ENCODE measurements at places on chromosomes 4 and X.
A peak's percentile ranks its signal among the peaks of the same experiment; 100 is the strongest.

GRCh38 chr4:119299260-119299671 is 22.7 kb downstream of the FABP2 start:
- DNase-seq: no peak

DNA sequence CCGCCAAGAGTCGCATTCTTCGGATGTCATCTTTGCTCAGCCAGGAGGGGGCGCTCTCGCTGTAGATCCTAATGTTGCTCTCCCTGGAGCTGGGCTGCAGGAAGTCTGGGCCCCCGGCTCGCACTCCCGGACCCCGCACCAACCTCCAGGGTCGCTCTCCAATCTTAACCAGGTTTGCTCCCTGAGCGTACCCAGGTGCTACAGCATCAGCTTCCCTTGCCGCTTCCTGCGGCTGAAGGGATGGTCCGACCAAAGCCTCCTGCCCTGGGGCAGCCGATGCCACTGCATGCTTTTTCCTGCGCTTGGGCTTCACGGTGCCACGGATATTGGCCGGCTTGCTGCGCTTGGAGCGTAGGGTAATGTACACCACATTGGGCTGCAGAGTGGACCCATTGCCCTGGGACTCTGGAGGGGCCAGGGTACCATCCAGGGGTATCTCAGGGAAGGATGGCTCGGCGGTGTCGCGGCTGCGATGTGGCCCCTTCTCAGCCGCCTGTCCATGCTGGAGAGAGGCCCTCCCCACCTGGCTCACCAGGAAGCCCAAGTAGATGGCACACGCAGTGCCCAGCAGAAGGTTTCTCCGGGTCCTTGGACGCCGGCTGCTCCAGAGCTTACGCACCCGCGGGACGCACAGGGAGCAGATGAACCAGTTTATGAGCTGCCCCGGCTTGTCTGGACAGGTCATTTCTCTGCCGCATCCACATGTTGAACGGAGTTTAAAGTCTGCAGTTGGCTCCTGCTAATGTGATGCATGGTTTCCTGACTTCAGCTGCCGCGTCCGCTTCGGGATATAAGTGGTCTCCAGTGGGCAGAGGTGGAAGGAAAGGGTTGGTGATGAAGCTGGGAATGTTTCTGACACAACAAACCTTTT is 1.9 kb downstream of the GASK1B start:
- peak; percentile 72 for DNase-seq

DNA sequence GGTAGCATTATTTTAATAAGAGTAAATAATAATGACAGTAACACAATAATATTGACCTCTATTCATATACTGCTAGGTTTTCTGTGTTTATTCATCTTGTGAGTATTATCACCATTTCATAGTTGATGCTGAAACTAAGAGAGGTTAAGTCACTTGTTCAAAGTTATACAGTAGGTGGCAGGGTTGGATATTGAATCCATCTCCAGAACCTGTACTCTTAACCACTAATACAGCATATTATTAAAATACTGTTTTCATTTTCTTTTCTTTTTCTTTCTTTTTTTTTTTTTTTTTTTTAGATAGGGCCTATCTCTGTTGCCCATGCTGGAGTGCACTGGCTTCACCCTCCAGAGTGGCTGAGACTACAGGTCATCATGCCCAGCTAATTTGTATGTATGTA is 7.1 kb upstream of the ELF2 start:
- no peak for DNase-seq

- no peak for DNase-seq
Measured at GRCh38 chr4:157792716-157793115, 380.1 kb downstream of the GASK1B start.

- DNase-seq: no peak
Measured at GRCh38 chrX:11533199-11533651, 132.5 kb downstream of the ARHGAP6 start.

GRCh38 chr4:7058792-7059191 is 9.1 kb downstream of the GRPEL1 start:
- DNase-seq: no peak

- no peak for DNase-seq
Measured at GRCh38 chr4:64200001-64200555, 209.2 kb downstream of the TECRL start.

- no peak for DNase-seq
Measured at GRCh38 chr4:4818415-4819212, 40.9 kb upstream of the MSX1 start.

DNA sequence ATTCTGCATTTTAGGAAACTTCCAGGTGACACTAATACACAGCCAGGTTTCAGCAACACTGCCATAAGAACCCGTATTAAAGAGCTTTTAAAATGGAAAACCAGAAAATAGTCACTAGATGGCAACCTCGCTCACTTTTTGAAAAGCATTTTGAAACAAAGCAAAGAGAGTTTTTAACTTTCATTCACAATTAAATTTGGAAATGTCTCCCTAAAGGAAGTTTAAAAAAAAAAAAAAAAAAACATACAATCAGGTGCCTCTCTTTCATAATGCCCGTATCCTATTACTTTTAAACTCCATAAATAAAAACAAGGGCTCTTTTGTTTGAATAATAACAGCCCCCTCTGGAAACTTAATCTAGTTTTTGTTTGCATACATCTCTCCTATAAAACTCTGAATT is 20.3 kb downstream of the MEPE start:
- DNase-seq: no peak

DNA sequence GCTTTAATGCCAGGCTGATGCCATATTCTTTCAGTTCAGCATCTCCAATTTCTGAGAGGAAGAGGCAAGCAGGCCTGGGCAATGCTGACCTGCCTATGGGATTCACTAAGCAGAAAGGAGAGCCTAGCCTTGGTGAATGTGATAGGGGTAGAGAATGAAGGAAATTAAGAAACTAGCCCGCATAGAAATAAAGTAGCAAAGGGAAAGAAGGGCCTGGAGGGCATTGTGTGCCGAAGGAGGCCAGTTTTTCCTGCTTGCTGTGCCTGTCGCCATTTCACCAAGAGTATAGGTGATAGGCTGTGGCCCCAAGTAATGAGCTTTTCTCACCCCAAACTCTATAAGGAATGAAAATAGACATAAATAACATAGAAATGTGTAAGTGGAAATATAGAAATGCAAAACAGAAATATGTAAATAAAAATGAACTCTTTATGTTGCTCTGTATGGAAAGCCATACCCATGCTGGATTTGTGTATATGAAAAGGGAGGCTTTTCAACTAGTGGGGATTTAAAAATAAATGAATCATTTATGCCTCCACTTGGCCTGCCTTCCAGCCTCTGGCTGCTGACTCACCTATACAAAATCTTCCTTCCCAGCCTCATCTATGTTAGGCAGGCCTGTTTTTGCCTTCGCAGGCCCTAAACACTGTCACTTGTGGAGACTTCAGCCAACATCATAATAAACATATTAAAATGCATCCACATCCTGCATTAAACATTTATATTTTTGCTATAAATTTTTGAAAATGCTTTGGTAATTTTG is 5.1 kb upstream of the OCRL start:
- DNase-seq: no peak

Measured in uterus (tissue), 4 donors.